Epithelial cell of alveolus of lung (primary cell): ENCODE measurements at places on chromosomes 16 and 17. TPM values are rescaled to one million over a fixed set of nuclear protein-coding genes. Genes with fewer than 3 reads are reported as not detected.

The MYOCD gene
- total RNA-seq, result 1.3 TPM in 1 of 2 replicates, not detected in the other

The ADGRG3 gene
- not detected in 2 replicates for total RNA-seq

The SCARF1 gene
- 2.2 and 3.4 TPM in 2 replicates for total RNA-seq

The CPPED1 gene
- total RNA-seq, result 1.8 and 3.6 TPM in 2 replicates

The C17orf107 gene
- 0.80 and 7.0 TPM in 2 replicates for total RNA-seq

The CCL4L2 gene
- total RNA-seq, result not detected in 2 replicates

The RCVRN gene
- not detected in 2 replicates for total RNA-seq

The FBXW10 gene
- not detected in 2 replicates for total RNA-seq

The PMP22 gene
- total RNA-seq, result 42.5 and 135 TPM in 2 replicates

The CEP295NL gene
- 0.13 TPM in 1 of 2 replicates, not detected in the other for total RNA-seq

The HSDL1 gene
- 18.0 and 20.4 TPM in 2 replicates for total RNA-seq

The TBC1D3 gene
- total RNA-seq, result not detected in 2 replicates

The PRAC1 gene
- total RNA-seq, result not detected in 2 replicates
